ENCODE measurements at places on chromosomes 2 and 18.

- DNase-seq = no peak
Observed at GRCh38 chr2:23292024-23292423, 93.0 kb upstream of the KLHL29 start.

DNA sequence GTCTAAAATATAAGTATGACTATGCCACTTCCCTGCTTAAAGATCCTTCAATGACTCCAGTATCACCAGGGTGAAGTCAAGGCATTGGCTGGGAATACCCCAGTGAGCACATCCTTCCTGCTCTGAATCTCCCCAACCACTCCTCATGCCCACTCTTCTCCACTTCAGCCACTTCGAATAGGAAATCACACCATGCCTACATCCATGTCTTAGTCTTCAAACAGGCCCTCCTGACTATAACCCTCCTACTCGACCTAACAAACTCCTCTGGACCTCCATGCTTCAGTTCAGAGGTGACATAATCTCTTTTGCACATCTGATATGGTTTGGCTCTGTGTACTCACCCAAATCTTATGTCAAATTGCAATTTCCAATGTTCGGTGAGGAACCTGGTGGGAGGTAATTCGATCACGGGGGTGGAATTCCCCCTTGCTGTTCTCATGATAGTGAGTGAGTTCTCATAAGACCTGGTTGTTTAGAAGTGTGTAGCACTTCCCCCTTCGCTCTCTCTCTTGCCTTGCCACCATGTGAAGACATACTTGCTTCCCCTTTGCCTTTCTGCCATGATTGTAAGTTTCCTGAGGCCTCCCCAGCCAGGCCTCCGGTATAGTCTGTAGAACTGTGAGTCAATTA is 87.8 kb upstream of the TFCP2L1 start:
- no peak for DNase-seq

DNA sequence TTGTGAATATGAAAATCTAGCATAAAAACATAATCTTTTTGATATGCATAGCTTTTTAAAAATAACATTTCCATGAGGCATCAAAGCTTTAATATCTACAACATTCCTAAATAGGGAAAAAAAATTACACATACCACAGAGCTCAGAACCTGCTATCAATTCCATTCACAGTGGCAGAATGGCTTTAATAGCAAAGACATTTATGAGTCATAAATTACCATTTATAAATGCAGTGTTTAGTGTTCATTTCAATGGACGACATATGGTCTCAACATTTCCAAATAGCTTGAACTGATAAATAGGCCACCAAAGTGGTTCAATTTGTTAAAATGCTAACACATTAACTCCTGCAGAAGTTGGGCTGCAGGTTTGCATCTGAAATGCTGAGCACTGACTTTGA is 600.6 kb upstream of the SETBP1 start:
- no peak for DNase-seq

GRCh38 chr2:98269274-98269673 is 77.0 kb upstream of the CNGA3 start:
- DNase-seq = peak; percentile 6

GRCh38 chr18:12880541-12880910 is 3.5 kb downstream of the PTPN2 start:
- DNase-seq = no peak

DNA sequence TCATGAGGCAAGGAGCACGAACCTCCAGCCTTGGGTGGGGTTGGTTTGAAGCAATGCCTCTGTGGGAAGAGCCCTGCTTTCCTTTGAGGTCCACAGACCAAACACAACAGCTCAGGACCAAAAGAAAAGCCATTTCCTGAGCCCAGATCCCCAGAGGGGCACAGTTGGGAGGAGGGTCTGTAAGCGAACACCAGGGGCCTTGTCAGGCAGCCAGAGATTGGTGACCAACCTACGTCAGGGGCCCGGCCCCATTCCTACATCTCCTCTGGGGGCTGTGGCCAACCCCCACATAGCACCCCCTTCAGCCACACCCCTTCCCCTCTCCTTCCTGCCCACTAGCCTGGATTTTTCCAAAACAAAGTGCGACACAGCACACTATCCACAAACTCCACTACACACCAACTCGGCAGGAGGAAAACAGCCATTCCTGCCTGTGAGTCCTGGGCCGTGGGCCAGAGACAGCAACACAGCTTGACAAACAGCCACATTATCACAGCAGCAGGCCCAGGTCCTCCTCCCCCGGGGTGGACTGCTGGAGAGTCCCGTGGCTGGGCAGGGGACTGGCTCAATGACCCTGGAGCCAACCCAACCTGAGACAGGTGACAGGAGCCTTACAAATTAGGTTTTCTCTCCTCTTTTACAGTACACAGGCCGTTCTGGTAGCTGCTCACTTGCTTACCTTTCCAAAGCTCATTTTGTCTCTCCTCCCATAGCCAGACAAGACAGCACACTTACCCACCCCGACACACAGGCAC is 98.8 kb downstream of the TNS1 start:
- no peak for DNase-seq

GRCh38 chr18:75283731-75284130 is 73.1 kb downstream of the TSHZ1 start:
- DNase-seq = no peak

DNA sequence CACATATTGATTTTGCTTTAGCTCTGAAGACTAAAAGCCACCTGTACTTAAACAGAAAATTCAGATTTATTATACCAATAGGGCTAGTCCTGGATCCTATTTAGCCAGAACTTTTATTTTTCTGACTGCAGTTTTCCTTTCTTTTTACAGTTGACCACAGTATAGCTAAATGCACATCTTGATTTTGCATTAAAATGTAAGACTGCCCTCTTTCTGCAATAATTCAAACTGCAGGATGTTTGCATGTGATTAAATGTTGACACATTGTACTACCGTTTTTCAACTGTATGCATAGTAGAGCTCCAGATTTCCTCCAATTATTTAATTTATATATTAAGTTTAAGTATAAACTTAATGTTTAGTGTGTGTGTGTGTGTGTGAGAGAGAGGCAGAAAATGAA is 1262.9 kb downstream of the SUCLG1 start:
- DNase-seq = peak; percentile 4

- DNase-seq = no peak
Observed at GRCh38 chr18:34696671-34697070, 13.4 kb upstream of the DTNA start.

GRCh38 chr2:161353543-161353942 is 45.3 kb downstream of the PSMD14 start:
- no peak for DNase-seq

GRCh38 chr2:32284321-32284720 is 6.6 kb downstream of the YIPF4 start:
- DNase-seq = no peak

GRCh38 chr2:48377646-48378045 is 152.3 kb upstream of the STON1 start:
- no peak for DNase-seq

GRCh38 chr18:44961288-44961995 is 280.8 kb downstream of the SETBP1 start:
- no peak for DNase-seq

DNA sequence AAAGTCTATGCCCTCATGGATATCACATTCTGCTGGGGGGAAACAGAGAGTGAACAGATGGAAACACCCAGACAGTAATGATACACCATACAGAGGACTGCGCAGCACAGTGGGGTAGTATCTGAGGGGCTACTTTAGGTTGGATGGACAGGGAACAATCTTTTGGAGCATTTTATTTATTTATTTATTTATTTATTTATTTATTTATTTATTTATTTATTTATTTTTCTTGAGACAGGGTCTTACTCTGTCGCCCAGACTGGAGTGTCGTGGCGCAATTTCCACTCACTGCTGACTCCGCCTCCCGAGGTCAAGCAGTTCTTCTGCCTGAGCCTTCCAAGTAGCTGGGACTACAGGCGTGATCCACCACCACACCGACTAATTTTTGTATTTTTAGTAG is 89.2 kb downstream of the TGOLN2 start:
- DNase-seq = no peak

DNA sequence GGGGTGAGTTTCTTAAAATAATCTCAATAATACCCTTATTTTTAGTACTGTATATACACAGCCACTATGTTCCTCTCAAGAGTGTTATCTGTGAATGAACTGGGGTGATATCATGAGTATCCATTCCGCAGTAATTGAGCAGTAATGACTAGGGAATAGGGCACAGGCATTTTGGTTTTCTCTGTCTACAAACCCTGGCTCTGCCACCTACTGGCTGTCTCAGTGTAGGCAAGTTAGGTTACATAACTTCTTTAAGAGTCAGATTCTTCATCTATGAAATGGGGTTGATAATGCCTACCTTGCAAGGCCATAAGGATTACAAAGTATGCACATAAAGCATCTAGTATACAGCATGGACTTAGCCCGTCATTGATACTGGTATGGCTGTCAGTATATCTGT is 555.8 kb downstream of the NRXN1 start:
- no peak for DNase-seq

GRCh38 chr2:159515441-159515840 is 100.9 kb downstream of the BAZ2B start:
- no peak for DNase-seq

GRCh38 chr2:25190536-25190935 is 22.2 kb upstream of the POMC start:
- no peak for DNase-seq

DNA sequence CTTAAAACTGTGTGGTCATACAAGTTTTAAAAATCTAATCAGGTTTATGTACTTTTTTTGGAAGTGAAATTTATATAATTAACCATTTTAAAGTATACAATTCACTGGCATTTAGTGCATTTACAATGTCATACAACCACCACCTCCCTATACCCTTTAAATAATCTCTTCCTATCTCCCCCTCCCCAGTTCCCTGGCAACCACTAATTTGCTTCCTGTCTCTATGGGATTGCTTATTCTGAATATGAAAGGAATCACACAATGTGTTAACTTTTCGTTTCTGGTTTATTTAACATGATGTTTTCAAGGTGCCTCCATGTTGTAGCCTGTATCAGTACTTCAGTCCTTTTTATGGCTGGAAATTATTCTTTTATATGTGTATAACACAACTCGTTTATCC is 19.4 kb downstream of the CHMP3 start:
- no peak for DNase-seq

GRCh38 chr2:116435648-116436047 is 1378.8 kb upstream of the DDX18 start:
- no peak for DNase-seq

DNA sequence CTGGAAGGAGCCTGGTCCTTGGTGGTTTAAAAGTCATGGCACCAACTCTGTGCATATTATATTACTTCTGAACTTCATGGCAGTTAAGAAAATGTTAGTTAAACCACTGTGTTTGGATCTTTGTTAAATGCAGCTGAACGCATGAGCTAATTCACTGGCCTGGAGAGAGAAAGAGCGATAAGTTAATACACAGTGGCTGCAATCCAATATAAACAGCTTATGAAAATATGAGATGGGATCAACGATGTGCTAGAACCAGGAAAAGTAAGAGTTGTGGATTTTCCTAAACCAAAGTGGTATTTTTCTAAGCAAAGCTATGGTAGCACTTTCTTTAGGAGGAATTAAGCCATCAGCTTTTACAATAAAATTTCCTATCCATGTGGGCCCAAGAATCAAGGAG is 326.7 kb downstream of the MTX2 start:
- DNase-seq = no peak

- DNase-seq = no peak
Observed at GRCh38 chr2:70664525-70664924, 103.5 kb downstream of the ADD2 start.

DNA sequence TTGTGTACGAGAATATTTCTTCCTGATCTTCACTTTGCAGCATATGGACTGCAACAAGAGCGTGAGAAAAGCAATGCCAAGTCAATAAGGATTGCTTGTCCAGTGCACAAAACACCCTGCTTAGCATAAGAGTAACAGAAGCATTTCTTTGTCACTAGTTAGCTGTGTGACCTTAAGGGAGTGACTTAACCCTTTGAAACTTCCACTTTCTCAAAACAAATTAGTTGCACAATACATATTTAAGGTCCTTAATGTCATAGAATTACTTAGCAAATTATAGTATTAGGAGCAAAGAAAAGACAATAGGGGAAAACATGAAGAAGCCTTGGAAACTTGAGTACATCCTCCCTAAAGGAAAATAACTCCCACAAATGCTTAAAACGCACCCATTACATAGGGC is 230.1 kb downstream of the RNF152 start:
- no peak for DNase-seq

DNA sequence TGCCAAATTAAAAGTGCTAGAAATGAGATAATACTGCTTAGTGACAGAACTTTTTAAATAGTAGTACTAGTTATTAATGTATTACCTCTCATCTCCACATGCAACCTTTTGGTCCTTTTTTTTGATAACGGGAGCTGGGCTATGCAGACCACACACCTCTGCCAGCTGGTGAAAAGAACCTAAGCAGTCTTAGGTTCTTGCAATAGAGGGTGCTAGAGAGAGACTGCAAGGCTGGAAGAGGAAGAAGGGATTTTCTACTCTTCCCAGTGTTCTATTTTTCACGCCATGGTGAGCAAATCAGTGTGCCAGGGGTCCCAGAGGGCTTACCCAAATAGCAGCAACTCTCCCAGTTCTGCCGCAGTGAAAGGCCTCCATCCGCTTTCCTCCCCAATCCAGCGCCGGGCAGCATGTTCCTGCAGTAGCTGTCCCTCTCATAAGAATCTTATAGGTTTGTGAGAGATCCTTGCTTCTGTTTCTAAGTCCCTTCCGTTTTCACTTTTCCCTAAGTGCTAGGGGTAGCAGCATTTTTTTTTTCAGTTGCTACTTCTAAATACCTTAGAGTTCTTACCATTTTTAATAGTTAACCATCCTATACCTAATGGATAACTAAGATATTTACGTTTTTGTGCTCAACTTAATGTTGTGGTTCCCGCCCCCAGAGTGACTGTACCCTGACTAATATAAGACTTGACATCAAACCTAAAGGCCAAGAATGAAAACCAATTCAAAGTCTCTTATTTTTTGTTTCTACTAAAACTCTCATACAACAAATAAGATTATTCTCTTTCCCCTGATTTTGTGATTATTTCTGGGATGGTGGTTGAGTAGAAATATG is 69.4 kb upstream of the UBE2E3 start:
- no peak for DNase-seq

DNA sequence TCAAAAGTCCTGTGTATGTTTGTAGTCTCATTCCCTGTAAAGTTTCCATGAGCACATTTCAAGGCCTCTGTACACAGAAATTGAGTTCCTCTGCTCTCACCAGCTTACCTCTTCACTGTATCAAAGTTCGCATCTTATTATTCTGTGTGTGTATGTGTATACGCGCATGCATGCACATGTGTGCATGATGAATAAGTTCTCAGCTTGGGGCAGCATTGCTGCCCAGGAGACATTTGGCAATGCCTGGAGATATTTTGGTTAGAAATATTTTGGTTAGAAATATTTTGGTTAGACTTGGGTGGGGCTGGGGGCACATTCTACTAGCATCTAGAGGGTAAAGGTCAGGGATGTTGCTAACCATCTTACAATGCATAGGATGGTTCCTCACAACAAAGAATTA is 23.4 kb downstream of the TCF7L1 start:
- no peak for DNase-seq

- DNase-seq = no peak
Observed at GRCh38 chr2:149020432-149020851, 18.1 kb upstream of the LYPD6B start.

GRCh38 chr2:100381240-100381639 is 36.2 kb downstream of the CHST10 start:
- peak; percentile 81 for DNase-seq
